ENCODE measurements at places on chromosomes 6 and 20.

- no peak for DNase-seq
Observed at GRCh38 chr20:652615-653109, 338 bp downstream of the SRXN1 start.

DNA sequence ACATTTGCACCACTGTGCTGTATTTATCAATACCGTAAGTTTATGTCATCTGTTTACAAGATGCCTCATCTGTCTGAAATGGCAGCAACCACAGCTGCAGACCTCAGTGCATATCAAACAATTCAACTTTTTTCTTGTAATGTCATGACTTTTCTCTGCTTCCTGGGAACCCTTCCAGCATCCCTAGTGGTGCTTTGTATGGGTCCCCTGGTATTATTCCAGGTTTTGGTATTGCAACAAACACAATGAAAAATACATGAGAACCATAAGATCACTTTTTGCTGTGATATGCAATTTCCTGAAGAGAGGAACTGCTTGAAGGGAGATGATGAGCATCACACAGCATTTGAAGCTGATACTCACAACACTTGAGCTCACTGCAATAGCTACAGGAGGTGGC is 12.0 kb upstream of the TXNDC5 start:
- DNase-seq = no peak

DNA sequence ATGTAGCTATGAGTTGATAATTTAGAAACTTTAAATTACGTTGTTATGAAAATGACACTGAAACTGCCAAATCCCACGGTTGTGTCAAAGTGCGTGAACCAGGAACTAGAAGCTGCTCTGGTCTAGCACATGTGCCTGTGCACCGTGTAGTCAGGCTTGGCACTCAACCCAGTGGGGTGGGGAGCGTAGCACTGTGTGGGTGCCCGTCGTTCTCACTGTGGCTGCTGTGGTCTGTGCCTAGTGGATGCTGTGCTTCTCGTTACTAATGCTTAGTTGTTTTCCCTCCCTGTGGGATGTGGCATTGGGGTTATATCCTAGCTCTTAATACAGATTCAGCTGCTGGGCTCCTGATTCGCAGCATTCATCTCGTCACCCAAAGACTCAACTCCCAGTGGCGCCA is 46.2 kb upstream of the ADIG start:
- no peak for DNase-seq

DNA sequence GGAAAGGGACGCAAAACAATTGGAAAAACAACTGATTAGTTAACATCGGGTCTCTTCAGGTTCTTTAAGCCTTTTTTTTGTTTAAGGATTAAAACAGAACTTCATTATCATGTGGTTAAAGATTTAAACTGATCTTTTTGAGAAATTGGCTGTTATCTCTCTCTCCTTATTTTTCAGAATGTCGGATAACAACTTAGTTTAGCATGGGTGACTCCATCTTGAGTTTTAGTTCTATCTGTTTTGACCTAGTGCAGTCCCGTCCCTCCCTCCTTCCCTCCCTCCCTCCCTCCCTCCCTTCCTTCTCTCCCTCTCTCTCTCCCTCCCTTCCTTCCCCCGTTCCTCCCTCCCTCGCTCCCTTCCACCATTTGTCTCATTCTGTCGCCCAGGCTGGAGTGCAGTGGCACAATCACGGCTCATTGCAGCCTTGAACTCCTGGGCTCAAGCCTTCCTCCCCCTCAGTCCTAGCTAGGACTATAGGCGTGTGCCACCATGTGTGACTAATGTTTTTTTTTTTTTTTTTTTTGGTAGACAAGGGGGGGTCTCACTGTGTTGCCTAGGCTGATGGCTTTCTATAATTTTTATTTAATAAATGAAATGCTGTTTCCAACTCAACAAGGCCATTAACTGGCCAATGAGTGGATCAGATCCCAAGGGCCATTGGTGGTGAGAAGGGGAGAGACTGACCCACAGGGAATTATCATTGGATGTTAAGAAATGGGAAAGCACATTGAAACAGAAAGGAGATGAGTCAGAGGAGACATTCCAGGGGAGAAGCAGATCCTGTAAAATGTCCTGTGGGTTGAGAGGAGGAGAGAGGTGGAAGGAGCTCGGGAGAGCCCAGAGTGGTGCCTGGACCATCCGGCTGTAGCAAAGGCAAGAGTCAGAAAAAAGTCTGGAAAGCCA is 13.6 kb downstream of the BAK1 start:
- DNase-seq = no peak

DNA sequence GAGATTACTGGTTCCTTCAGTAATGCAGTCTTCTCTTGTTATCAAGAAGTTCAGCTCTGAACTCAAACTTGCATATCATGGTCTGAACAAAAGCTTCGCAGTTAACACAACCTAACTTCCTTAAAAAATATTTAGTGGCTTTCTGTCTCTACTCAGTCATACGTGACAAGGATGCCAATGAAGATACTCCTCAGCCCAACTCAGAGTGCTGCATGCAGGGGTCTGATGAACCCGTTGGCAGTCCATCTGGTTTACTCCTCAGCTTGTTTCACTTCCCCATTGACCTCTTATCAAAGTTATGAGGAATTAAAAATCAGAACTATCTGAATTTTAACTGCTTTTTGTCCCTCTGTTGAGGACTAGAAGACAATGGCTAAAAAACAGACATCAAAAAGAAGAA is 56.6 kb upstream of the RIN2 start:
- DNase-seq = no peak

DNA sequence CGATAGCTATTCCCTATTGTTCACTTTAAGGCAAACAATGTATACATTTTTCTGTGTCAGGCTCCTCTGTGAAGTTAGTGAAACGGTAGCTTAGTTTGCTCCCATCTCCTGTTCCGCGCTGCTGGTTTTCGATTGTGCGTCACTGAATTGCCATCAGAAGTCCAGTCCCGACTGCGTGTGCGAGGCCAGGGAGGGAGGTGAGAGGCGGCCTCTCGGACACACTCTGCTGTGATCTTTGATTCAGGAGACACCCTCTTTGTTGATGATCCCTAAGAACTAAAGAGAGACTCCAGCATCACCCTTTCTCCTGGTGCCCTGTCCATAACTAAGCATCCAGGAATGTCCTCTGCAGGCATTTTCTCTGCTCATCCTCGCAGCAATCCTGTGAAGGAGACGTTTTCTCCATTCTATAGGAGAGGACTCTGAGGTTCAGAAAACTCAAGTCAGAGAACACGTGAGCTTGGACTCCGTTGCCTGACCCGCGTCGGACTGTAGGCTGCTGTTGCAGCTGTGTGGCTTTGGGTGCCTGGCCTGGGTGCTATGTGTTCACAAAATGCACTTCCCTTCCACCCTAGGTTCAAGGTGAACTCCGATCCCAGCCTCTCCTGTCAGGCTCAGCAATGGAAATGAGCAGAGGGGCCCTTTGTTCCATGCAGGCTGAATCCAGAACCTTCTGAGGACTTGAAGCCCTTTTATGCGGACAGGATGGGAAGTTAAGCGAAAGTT is 24.1 kb upstream of the UNC93A start:
- no peak for DNase-seq

DNA sequence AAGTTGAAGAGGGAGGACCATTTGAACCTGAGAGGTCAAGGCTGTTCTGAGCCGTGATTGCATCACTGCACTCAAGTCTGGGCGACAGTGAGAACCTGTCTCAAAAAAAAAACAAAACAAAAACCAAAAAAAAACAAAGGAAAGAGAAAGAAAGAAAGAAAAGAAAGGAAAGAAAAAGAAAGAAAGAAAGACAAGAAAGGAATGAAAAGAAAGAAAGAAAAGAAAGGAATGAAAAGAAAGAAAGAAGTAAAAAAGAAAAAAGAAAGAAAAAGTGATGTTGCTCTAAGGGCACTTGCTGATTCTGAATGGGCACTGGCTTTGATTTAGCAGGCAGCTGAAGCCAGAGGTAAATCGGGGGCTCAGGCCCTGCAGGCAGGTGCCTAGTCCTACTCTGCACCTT is 161.0 kb downstream of the MCHR2 start:
- no peak for DNase-seq

DNA sequence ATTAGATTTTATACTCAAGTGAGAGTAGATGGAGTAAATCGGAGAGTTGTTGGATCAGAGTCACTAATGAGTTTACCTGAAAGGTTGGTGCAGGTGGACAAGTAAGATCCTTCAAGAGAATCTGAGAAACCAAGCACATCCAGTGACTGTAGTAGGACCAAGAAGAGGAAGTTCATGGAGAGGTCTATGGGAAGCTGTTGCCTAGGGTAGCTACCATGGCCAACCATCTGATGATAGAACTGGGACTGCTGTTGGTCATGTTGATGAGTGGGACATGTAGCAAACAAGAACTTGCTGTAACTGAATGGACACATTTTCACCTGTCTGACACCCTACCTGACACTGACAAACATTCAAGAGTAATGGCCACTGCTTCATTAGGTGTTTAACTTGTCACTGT is 11.3 kb upstream of the ADGB start:
- DNase-seq = no peak

DNA sequence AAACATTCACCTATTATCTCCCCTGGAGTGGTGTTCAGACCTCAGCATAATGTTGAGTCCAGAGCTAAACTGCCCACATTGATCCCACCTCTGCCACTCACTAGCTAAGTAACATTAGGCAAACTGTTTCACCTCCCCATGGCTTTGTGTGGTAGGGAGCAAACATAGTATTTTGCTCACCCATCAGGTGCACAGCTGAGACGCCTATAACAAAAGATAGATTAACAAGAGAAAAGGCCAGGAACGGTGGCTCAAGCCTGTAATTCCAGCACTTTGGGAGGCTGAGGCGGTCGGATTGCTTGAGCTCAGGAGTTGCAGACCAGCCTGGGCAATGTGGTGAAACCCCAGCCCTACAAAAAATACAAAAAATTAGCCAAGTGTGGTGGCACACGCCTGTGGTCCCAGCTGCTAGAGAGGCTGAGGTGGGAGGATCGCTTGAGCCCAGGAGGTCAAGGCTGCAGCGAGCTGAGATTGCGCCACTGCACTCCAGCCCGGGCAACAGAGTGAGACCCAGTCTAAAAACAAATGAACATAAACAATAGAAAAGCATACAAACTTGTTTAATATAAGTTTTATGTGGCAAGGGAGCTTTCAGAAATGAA is 91.6 kb downstream of the MAP3K7 start:
- DNase-seq = no peak

DNA sequence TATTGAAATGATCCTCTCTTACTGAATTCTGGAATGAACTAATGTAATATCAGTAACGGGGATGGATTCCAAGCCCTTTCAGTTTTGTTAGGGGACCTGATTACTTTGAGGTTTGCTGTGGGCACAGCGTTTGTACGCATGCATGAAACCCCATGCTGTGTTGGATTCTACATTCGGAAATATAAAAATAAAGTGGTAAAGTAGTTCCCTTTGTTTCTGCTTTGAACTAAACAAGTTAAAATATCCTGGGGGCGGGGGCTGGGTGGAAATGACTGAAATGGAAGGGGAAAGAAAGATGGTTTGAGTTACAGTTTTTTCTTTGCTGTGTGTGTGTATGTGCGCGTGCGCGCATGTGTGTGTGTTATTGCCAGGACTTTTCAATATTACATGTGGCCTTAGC is 196.5 kb upstream of the OPRM1 start:
- no peak for DNase-seq

DNA sequence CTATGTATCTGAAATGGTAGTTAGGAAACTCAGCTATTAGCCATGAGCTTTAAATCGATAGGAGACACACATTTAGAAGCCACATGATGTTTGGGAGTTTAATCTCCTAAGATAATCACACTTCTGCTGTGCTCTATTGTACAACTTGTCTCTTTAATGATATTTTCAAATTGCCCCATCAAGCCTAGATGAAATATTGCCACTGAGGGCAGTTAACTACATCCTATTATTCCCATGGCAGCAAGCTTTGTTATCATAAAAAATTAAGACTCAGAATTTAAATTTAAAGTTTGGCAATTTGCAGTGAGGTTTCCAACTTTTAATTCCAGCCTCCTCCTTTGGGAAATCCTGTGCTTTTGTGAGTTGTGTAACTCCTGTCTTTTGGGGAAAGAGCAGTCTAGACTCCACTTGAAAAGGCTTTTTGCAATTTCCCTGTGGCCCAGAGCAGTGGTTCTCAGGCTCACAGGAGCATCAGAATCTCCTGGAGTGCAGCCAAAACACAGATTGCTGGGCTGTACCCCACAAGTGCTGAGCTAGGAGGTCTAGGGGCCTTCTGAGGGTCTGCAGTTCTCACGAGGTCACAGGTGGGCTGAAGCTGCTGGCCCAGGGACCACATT is 792.4 kb downstream of the QKI start:
- DNase-seq = no peak

GRCh38 chr6:218153-219018 is 73.9 kb upstream of the DUSP22 start:
- no peak for DNase-seq

GRCh38 chr20:34643928-34644327 is 33.0 kb downstream of the PIGU start:
- DNase-seq = no peak

DNA sequence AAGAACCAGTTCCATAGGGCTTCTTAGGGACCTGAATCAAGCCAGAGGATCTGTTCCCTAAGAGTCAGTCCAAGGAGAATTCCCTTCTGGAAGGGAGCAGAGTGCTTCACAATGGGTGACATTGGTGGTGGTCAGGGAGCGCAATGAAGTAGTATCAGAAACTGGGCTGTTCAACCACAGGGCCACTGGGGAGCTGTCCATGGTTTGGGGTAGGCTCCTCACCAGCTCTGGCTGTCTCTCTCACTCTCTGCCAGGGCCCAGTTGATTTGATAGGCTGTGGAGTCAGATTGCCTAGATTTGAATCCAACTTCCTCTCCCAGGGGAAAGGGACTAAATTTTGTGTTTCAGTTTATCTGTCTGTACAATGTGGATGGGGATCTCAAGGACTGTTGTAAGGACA is 36.7 kb upstream of the CHD6 start:
- DNase-seq = no peak

DNA sequence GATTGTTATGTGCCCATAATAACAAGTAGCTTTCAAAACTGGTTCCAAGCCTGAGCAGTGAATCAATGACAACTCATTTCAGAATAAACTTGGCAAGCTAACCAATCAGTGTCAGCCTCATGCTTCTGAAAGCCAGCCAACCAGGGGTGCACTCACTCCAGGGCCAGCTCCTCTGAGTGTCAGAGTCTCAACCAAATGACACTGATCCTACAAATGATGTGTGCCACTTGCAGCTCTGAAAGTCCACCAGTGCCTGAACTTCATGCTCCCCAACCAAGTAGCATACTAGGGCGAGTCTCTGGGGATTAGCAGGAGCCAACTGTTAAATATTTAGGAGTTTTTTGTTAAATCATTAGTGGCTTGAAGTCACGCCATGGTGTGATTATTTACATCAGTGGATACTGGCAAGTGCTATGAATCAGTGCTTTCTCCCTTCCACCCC is 4.5 kb downstream of the IYD start:
- no peak for DNase-seq

- no peak for DNase-seq
Observed at GRCh38 chr20:24051160-24051559, 62.6 kb upstream of the GGTLC1 start.

DNA sequence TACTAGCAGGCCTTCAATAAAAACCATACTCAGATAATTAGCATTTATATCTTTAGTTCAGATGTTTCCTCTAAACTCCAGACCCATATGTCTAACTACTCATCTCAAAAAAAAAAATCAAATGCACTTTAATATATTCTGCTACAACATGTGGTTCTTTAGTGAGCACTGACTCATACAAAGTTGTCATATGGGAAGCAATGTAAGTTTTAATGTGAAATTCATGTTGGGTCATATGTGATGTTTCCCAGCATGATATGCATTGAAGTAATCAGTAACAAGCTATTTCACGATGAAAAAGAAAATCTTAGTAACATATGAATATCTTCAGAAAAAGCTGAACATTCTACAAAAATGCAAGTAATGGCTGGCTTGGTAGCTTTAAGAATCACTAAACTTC is 859.7 kb upstream of the ADGRB3 start:
- no peak for DNase-seq

- no peak for DNase-seq
Observed at GRCh38 chr6:89351671-89352277, 748 bp downstream of the UBE2J1 start.

Measured in NCI-H2081 treated with DMSO at 0.1 percent for 48 hours (cell line).